T-helper 17 cell (primary cell): ENCODE measurements at places on chromosomes 4 and X. TPM values are rescaled to one million over a fixed set of nuclear protein-coding genes. Genes with fewer than 3 reads are reported as not detected.

The AMBN gene
- total RNA-seq: not detected

- H3K27ac ChIP-seq: no peak overlapping the region
- DNase-seq: no peak
- no peaks in the 10 kb centered on the region for H3K27me3 ChIP-seq
- no peak overlapping the region for H3K4me3 ChIP-seq
Observed at GRCh38 chr4:7894677-7895181, 44.9 kb downstream of the AFAP1 start.

- H3K4me3 ChIP-seq: peak overlapping the region; percentile 91
- H3K27me3 ChIP-seq: no peaks in the 10 kb centered on the region
- no peak for DNase-seq
- peak overlapping the region; percentile 91 for H3K27ac ChIP-seq
Observed at GRCh38 chr4:47462799-47463234, 685 bp downstream of the COMMD8 start.

The RTL5 gene
- 2.7 TPM for total RNA-seq

The PGRMC1 gene
- total RNA-seq: 67.5 TPM

The MED12 gene
- total RNA-seq: 66.2 TPM

- H3K4me1 ChIP-seq: no peaks in the 10 kb centered on the region
- no peak overlapping the region for H3K4me3 ChIP-seq
- DNase-seq: no peak
- no peak overlapping the region for H3K27ac ChIP-seq
Observed at GRCh38 chrX:45329217-45329616, 128.5 kb upstream of the DIPK2B start.

GRCh38 chr4:185847352-185848097 lies 35.5 kb upstream of the SORBS2 start:
- H3K4me1 ChIP-seq: no peaks in the 10 kb centered on the region
- no peaks in the 10 kb centered on the region for H3K27me3 ChIP-seq
- no peaks in the 10 kb centered on the region for H3K36me3 ChIP-seq
- no peak overlapping the region for H3K4me3 ChIP-seq
- H3K27ac ChIP-seq: no peak overlapping the region

DNA sequence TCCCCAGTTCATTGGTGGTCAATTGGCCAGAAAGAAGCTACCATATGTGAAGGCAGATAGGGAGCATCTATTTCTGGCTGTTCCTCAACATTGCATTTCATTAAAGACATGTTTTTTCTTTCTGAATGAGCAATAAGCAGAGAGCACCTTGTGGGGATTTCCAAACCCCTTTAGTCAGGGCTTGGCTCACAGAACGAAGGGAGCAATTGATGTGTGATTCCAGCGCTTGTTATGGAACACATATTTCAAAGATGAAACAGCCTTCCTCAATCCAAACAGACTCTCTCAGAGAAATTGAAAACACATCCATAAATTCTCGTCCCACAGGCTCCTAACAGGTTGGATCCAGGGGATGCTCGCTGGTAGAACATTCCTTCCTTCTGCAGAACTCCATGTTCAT lies 84.1 kb downstream of the CLCN4 start:
- H3K4me1 ChIP-seq: no peaks in the 10 kb centered on the region
- no peak overlapping the region for H3K27ac ChIP-seq
- DNase-seq: no peak
- H3K4me3 ChIP-seq: no peak overlapping the region

DNA sequence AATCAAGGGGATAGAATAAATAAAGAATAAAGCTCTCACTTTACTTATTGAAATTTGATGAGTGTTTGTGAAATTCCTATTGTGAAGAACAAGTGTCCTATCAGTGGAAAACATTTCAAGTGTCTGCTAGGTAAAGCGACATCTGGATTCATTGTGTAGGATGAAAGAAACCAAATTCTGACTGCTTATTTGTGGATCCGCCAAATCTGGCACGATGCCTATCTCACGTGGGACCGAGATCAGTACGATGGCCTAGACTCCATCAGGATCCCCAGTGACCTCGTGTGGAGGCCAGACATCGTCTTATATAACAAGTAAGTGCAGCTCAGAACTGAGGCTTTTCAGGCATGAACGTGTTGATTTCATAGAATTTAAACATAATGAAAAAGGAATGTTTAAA lies 1.9 kb downstream of the CHRNA9 start:
- peaks cover 17% of the 10 kb centered on the region for H3K27me3 ChIP-seq
- H3K36me3 ChIP-seq: no peaks in the 10 kb centered on the region
- H3K4me3 ChIP-seq: no peak overlapping the region
- no peak overlapping the region for H3K27ac ChIP-seq

GRCh38 chr4:19999276-19999675 lies 252.4 kb upstream of the SLIT2 start:
- no peak overlapping the region for H3K4me3 ChIP-seq
- H3K27ac ChIP-seq: no peak overlapping the region
- no peaks in the 10 kb centered on the region for H3K4me1 ChIP-seq
- no peaks in the 10 kb centered on the region for H3K27me3 ChIP-seq
- H3K36me3 ChIP-seq: no peaks in the 10 kb centered on the region

DNA sequence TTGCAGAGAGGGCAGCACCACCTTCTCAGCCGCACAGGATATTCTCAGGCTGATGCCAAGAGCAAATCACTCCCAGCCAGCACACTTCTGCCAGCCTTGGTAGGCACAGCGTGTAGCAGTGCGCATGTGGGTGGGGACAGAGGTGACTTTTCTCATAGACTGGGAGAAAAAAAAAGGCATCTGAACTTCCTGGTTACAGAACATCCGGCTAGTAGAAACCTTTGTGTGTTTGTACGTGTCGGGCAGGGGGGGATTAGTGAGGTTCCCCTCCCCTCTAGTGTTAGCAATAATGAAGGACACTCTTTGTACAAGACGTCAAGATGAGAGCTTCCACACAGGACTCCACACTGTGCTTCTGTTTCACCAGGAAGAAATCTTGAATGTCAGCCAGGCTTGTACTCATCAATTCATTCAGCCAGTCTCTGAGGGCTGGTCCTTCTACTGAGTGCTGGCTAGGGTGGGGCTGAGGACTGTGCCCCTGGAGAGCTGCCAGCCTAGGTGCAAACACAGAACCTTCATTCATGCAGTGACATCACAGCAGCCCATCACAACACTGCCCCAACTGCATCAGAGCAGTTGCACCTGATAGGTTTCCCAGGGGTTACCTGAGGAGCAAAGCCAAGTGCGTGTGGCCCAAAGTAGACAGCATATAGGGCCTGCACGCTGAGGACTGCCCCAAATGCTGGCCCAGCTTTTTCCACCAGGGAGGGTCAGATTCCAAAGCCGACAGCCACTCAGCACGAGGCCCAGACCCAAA lies 34.7 kb downstream of the SLC25A5 start:
- H3K27me3 ChIP-seq: no peaks in the 10 kb centered on the region
- H3K4me3 ChIP-seq: no peak overlapping the region
- DNase-seq: no peak
- H3K36me3 ChIP-seq: no peaks in the 10 kb centered on the region

- no peak overlapping the region for H3K4me3 ChIP-seq
- DNase-seq: no peak
- H3K36me3 ChIP-seq: no peaks in the 10 kb centered on the region
- H3K4me1 ChIP-seq: no peaks in the 10 kb centered on the region
Observed at GRCh38 chrX:111052478-111052877, 43.5 kb upstream of the PAK3 start.

- peaks cover 6% of the 10 kb centered on the region for H3K4me1 ChIP-seq
- H3K4me3 ChIP-seq: no peak overlapping the region
- H3K36me3 ChIP-seq: no peaks in the 10 kb centered on the region
- DNase-seq: no peak
- H3K27me3 ChIP-seq: peaks cover 17% of the 10 kb centered on the region
- H3K27ac ChIP-seq: no peak overlapping the region
Observed at GRCh38 chr4:71254451-71255012, 84.3 kb upstream of the SLC4A4 start.

DNA sequence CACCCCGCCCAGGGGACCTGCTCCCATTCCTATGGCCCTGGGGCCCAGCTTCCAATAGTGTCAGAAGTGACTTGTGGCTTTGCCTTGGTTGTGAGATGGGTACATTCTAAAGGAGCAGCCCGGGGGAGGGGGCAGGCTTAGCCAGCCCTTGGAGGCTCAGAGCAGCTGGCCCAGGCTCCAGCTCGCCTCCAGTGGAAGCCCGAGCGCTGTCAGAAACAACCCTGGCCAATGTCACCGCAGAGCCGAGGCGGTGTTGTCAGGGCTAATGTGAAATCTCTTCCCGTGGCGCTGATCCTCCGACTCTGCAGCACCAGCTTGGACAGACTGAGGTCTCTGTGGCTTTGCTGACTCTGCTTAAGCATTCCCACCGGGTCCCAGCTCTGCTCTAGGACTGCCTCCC lies 29.2 kb upstream of the ZNF81 start:
- no peak overlapping the region for H3K27ac ChIP-seq
- H3K27me3 ChIP-seq: no peaks in the 10 kb centered on the region
- DNase-seq: no peak
- no peak overlapping the region for H3K4me3 ChIP-seq

GRCh38 chr4:39495446-39496213 lies 31.6 kb downstream of the UGDH start:
- H3K36me3 ChIP-seq: peaks cover 2% of the 10 kb centered on the region
- H3K27me3 ChIP-seq: no peaks in the 10 kb centered on the region
- peaks cover 3% of the 10 kb centered on the region for H3K4me1 ChIP-seq
- H3K4me3 ChIP-seq: no peak overlapping the region
- H3K27ac ChIP-seq: no peak overlapping the region
- no peak for DNase-seq

The DGKK gene
- total RNA-seq: not detected

The TCP11X2 gene
- total RNA-seq: 0.40 TPM

GRCh38 chr4:68606240-68606639 lies 30.1 kb upstream of the UGT2B17 start:
- H3K27me3 ChIP-seq: no peaks in the 10 kb centered on the region
- H3K4me1 ChIP-seq: no peaks in the 10 kb centered on the region
- no peak overlapping the region for H3K27ac ChIP-seq
- DNase-seq: no peak
- no peak overlapping the region for H3K4me3 ChIP-seq

The LONRF3 gene
- 17.0 TPM for total RNA-seq

The TMEM154 gene
- 25.2 TPM for total RNA-seq

GRCh38 chrX:113726009-113726408 lies 857.9 kb upstream of the HTR2C start:
- no peak overlapping the region for H3K4me3 ChIP-seq
- no peak overlapping the region for H3K27ac ChIP-seq
- H3K27me3 ChIP-seq: no peaks in the 10 kb centered on the region
- no peaks in the 10 kb centered on the region for H3K4me1 ChIP-seq
- DNase-seq: no peak
- H3K36me3 ChIP-seq: no peaks in the 10 kb centered on the region

GRCh38 chr4:28686618-28687017 lies 1826.0 kb downstream of the STIM2 start:
- H3K4me1 ChIP-seq: no peaks in the 10 kb centered on the region
- no peak overlapping the region for H3K4me3 ChIP-seq
- H3K27me3 ChIP-seq: no peaks in the 10 kb centered on the region
- H3K27ac ChIP-seq: no peak overlapping the region

The TCEAL2 gene
- total RNA-seq: 1.1 TPM

The DCAF8L2 gene
- not detected for total RNA-seq

- no peaks in the 10 kb centered on the region for H3K36me3 ChIP-seq
- H3K4me1 ChIP-seq: no peaks in the 10 kb centered on the region
- H3K27ac ChIP-seq: no peak overlapping the region
- DNase-seq: no peak
- no peaks in the 10 kb centered on the region for H3K27me3 ChIP-seq
Observed at GRCh38 chr4:157727163-157727562, 445.7 kb downstream of the GASK1B start.

- no peaks in the 10 kb centered on the region for H3K27me3 ChIP-seq
- H3K4me3 ChIP-seq: peak overlapping the region; percentile 64
- peak; percentile 6 for DNase-seq
- H3K36me3 ChIP-seq: no peaks in the 10 kb centered on the region
Observed at GRCh38 chrX:16528620-16529019, 121.3 kb upstream of the S100G start.

- H3K27me3 ChIP-seq: no peaks in the 10 kb centered on the region
- H3K4me1 ChIP-seq: no peaks in the 10 kb centered on the region
- no peak overlapping the region for H3K4me3 ChIP-seq
- H3K27ac ChIP-seq: no peak overlapping the region
- H3K36me3 ChIP-seq: no peaks in the 10 kb centered on the region
Observed at GRCh38 chr4:57443787-57444186, 333.6 kb upstream of the IGFBP7 start.

DNA sequence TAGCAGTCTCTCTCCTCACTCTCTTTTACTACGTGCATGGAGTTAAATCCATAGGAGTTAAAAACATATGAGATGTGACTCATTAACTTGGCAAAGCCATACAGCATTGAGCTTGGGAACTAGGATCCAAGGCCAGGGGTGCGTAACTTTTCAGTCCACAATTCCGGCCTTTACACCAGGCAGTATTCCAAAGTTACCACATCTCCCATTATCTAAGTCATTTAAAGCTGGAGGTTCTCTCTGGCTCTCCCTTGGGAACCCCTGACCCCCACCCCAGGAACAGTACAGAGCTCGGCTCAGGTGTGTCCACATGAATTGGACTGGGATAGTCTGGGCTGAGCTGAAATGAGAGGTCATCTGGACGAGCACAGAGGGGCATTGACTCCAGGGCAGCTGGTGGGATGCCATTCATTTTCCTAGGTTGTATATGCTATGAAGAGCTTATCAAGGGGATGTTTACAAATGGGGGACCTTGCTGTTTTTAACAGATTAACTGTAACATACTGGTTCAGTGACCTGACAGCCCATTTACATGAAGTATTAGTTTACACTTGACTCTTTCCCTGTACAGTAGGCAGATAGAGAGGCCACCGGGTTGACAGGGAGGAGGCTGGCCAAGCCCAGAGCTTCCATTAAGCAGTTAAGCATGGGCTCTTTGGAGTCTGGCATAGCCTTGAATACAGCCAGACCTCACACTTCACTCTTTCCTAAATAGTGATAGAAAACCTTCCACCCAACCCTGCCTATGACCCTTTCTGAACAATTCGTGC lies 128.8 kb downstream of the RAB28 start:
- no peaks in the 10 kb centered on the region for H3K27me3 ChIP-seq
- H3K27ac ChIP-seq: no peak overlapping the region
- DNase-seq: no peak
- no peaks in the 10 kb centered on the region for H3K4me1 ChIP-seq

DNA sequence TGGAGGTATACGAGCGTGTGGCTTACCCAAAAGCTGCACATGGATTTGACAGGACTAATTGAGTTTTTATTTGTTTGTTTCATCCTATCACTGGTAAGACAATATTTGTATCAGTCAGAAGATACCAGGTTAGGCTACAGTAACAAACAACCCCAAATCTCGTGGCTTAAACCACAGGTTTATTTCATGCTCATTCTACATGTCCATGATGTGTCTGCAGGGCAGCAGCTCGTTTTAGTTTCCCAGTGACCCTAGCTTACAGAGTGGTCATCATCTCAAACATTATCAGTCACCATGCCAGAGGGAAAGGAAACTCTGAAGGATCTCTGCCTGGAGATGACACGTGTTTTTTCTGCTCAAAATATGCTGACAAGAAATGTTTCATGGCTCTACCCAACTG lies 108.3 kb downstream of the SHROOM3 start:
- H3K36me3 ChIP-seq: no peaks in the 10 kb centered on the region
- H3K4me1 ChIP-seq: peaks cover 7% of the 10 kb centered on the region
- no peak overlapping the region for H3K4me3 ChIP-seq
- H3K27me3 ChIP-seq: peaks cover 15% of the 10 kb centered on the region
- no peak for DNase-seq

- H3K27ac ChIP-seq: no peak overlapping the region
- no peaks in the 10 kb centered on the region for H3K36me3 ChIP-seq
- no peak for DNase-seq
- no peaks in the 10 kb centered on the region for H3K4me1 ChIP-seq
Observed at GRCh38 chr4:138838251-138838650, 177.3 kb upstream of the NOCT start.

The PDLIM3 gene
- total RNA-seq: not detected

The ZNF185 gene
- 40.2 TPM for total RNA-seq
